ENCODE measurements at places on chromosomes 6 and 20.

GRCh38 chr6:34063651-34064050 lies 82.2 kb downstream of the GRM4 start:
- DNase-seq, result no peak

DNA sequence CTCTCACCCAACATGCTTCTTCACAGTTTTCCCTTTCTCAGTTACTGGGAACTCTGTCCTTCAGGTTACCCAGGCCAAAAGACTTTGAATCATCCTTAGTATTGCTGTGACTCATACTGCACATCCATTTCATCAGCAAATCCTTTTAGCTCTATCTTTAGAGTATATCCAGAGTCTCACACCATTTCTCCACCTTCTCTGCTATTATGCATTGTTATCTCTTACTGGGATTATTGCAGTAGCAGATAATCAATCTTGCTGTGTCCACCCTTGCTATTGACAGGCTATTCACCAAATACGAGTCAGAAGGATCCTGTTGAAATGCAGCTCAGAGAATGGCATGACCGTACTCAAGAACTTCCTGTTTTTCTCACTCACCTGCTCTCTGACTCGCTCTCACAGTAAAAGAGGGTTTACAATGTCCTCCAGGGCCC lies 57.3 kb downstream of the BCKDHB start:
- DNase-seq, result peak; percentile 81

DNA sequence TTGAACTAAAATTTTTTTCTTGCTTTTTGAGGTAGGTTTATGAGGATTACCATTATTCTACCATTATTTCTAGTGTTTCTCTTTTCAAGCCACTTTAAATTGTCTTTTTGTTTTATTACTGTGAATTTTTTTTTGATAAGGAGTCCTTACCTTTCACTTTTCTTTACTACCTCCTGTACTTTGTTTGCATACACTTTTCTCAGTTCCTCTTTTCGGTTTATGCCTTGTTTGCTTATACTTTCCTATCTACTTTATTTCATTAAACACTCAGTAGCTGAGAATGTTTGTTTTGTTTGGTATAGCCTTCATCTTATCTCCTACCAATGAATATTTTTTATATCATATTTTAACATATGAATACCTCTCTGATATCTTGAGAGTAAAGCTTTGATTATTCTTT lies 147.9 kb downstream of the TFAP2B start:
- no peak for DNase-seq

GRCh38 chr6:150026976-150027805 lies 1.9 kb upstream of the RAET1L start:
- DNase-seq, result no peak

DNA sequence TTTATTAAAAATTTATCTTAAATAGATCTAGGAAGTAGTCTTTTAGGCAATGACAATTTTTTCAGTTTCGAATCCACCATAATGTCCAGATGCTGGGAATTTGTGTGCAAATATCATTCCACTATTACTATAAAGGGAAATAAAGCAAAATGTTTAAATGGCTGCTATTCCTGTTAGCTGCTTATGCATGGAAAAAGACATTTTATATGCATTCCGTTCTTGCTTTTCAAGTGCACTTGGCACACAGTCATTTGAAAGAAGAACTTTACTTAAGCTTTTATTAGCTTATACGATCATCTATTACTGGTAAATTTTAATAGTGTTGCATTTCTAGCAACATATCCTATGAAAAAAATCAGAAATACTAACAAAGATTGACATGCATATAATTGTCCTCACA lies 42.0 kb downstream of the PRL start:
- DNase-seq, result no peak

DNA sequence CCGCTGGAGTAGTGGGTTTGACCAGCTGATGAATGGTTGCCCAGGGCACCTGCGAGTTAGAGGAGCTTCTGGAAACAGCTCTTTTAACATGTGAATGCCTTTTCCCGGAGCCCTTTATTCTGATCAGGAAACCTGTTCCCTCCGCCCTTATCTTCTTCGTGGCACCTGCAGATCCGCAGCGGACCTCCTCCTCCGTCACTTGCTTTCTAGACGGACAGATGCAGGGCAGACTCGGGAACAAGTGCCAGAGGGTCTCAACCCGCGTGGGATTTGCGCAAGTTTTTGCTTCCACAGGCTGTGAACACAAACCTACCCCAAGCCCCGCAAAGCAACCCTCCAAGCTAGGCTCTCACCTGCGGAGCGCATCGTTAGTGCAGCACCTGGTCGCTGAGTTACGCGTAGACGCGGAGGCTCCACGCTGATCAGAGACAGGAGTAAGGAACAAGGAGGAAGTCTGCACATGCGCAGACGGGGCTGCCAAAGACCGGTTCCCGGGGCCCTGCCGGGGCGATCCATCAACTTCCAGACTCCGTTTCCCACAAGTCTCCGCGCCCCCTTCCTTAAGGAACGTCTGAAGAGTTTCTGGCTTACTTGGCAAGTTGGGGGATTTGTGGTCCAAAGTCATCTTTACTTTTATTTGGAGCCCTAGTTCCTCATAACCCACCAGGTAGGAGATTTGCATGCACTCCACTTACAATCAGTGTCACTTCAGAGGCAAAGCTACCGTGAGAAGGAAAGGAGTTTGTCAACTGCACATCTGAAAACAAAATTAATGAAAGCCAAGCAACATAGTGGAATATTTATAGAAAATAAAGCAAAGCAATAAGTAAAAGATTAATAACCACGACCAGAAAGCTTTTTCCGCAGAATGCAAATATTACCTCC lies 52.7 kb upstream of the ELMO2 start:
- no peak for DNase-seq

GRCh38 chr6:101668496-101669030 lies 275.1 kb downstream of the GRIK2 start:
- DNase-seq, result no peak

- no peak for DNase-seq
Observed at GRCh38 chr6:44828780-44829179, 441.3 kb downstream of the CDC5L start.

- peak; percentile 51 for DNase-seq
Observed at GRCh38 chr20:1945134-1945618, 48.7 kb downstream of the PDYN start.

DNA sequence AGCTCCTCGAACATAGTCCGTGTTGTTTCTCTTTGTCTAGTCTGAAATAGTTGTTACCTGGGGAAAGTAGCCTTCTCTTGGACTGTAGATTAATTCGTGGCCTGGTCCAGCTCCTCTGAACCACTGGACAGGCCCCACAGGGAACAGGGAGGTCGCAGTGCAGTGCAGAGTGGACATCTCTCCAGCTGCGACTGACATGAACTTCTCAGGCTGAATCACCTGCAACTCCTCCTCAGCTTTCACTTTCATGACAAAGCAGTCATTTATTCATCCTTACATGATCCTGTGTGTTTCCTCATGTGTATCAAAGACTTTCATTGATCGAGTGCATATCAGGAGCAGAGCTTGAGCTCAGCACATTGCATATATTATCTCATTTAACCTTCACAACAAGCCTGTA lies 19.1 kb upstream of the SIRPG start:
- no peak for DNase-seq

DNA sequence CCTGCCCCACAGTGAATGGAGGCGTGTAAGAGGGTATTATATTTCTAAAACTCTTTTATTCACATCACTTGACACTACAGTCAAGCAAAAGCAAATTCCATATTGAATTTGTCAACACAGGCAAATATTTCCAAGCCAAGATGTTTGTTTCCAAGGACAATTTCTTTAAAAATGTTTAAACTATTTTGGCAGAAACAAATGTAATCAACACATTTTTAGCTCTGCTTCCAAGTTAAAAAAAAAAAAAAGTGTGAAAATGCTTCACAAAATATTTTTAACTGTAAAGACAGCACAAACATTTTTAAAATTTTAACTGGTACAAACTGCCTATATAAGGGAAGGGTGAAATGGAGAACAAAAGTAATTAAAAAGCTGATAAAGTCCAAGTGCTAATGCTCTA lies 44.9 kb upstream of the DST start:
- DNase-seq, result no peak

DNA sequence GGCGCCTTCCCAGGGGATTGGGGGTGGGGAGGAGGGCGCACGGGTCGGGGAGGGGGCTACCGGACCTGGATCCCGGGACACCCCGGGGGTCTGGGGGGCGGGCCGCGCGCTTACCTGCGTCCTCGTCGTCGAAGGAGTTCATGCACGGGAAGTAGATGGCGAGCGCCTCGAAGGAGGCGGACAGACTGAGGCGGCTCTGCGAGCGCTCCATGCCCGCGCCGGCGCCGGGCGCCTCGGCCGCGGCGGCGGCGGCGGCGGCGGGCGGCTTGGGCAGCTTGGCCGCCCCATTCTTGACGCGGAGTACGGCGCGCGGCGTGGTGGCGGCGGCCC lies 320 bp downstream of the RIMS4 start:
- DNase-seq, result no peak

DNA sequence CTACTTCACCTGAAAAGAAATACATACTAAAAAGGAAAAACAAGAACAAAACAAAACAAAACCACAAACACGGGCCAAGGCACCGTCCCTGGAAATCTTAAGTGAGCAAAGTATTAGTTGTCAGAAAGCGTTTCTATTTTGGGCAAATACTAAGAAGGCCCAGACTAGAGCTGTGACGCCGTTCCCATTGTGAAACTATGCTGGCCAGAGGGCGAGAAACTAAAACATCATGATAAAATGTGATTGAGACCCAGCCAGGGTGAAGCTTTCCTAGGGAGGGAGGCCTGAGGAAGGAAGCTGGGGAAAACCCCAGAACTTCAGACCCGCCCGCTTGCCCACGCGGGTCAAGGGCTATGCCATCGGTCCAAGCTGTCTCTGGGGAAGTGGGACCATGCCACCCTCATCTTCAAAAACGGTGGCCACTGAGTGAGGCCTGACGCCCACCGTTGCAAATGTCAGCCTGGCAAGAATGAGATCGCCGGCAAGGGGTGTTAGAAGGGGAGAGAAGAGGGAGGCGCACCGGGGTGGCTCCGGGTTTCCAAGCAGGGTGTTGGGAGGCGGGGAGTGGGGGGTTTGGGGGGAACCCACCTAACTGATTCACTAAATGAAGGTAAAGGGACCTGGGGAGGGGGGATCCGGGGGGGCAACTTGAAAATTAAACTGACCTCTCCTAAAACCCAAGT lies 1950.9 kb upstream of the DEFB115 start:
- DNase-seq, result no peak

- DNase-seq, result no peak
Observed at GRCh38 chr20:5689463-5689862, 60.7 kb upstream of the SHLD1 start.

- no peak for DNase-seq
Observed at GRCh38 chr6:144568241-144568640, 283.1 kb downstream of the UTRN start.

DNA sequence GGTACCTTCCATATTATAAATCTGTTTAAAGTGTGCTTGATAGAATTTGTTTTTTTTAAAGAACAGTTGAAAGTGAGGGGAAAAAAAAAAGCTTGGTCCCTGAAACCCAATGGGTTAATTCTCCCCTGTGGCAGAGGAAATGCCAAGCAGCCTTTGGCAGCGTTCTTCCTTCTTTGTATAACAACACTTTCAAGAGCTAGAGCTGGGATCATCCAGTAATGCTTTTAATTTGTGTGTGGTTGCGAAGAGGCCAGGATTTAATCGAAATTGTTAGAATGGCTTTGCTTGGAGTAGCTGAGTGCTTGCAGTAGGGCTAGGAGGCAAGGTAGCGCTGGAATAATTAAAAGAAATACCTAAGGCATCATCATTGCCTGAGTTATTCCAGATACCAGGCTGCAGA lies 692.0 kb downstream of the DHX35 start:
- DNase-seq, result no peak

- DNase-seq, result no peak
Observed at GRCh38 chr20:35929301-35929700, 25.0 kb downstream of the SCAND1 start.

DNA sequence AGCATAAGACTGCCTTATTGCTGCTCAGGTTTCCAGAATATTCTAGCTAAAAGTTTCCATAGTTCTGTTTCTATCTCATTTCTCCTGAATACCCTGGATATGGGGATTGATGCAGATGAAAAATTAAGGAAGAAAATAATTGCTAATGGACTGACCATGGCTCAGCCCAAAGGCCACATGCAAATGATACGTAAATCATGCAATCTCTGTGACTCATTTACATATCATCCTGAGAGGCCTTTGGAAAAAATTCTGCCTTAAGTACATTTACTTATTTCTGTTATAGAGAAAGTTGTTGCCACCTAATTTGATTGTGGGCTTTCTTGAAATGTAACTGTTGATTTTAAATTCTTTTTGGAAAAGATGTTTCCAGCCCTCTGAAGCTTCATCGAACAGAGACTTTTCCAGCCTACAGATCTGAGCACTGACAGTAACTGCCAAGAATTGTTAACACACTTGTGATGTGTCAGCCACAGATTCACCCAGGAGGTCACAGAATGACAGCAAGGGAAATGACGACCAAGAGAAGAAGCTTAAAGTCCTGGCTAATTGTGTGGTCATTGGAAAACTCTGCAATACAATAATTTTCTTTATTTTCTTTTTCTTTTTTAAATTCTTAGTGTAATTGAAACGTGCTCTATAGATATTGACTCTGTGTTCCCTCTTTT lies 174.8 kb downstream of the DOK5 start:
- DNase-seq, result no peak

GRCh38 chr6:33770124-33770832 lies 18.7 kb downstream of the LEMD2 start:
- peak; percentile 16 for DNase-seq

GRCh38 chr6:113383701-113384100 lies 473.4 kb upstream of the MARCKS start:
- DNase-seq, result peak; percentile 43

DNA sequence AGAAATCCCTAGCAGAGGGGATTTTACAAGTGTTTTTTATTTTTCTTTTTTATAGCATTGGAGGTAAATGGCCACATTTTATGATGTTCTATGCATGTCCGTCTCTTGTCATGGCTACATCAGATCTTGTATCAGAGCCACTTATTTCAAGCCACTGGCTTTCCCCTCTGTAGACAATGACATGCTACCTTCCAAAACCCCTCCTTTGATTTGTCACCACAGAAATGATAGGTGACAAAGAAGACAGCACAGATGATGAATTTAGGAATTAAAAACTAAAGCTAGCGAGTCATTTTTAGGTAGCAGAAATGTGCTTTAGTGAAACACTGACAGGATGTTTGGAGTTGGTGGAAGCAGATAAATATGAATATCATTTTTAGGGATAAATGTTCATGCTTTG lies 20.8 kb downstream of the PLCB1 start:
- DNase-seq, result no peak
